ENCODE measurements at places on chromosomes 1 and 21.

GRCh38 chr1:219304227-219305226, 130.8 kb downstream of the LYPLAL1 start:
- DNase-seq: no peak

- DNase-seq: no peak
These were observed 84.1 kb downstream of the PLPPR5 start for GRCh38 chr1:98920441-98921110.

DNA sequence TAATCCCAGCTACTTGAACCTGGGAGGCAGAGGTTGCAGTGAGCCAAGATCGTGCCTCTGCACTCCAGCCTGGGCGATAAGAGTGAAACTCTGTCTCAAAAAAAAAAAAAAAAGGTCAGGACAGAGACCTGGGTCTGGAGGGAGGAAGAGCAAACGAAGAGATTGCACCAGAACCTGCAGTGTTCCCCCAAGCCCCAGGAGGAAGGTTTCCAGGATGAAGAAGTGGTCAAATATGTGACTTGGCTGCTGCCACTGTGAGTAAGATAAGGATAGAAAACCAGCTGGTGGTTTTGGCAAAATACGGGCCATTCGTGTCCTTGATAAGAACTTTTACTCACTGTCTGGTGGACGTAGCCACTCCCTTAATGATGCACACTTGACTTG, 42.2 kb downstream of the CLDN14 start:
- DNase-seq: no peak

GRCh38 chr1:101632548-101633272, 364.0 kb downstream of the OLFM3 start:
- DNase-seq: no peak

GRCh38 chr21:42863504-42863870, 15.9 kb downstream of the WDR4 start:
- no peak for DNase-seq

DNA sequence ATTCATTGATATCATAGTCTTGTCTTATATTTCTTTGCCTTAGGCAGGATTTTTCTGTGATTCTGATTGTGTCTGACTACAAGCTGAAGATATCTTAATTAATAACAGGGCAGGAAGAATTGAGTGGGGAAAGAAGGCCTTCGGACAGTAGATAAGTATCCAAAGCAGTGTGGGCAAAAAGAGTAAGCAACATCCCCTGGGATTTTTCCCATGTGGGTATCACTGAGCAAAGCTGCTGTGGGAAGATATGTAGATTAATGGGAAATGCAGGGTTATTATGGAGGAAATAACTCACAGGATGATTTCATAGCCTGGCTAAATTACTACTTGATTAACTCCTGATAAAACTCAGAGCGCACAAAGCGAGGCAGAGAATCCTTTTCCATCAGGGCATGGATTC, 55.7 kb downstream of the RGS5 start:
- DNase-seq: no peak

DNA sequence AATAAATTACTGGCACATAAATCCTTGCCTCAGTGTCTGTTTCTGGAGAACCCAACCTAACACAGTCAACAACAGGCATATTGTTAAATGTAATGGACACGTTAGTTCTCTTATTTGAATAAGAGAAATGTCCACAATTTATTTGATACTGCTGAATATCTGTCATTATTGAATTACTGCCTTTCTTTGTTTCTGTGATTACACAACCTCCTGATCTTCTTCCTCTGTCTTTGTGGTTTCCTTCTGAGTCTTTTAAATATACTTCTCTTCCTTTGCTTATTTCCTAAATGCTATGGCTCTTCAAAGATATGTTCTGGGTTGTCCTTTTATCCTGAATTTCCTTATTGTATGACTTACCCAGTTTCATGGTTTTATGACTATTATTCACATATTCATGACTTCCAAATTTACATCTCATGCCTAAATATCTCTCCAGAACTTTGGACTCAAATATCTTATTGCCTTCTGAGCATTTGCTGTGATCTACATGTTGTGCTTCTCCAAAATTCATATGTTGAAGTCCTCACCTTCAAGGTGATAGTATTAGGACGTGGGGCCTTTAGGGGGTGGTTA, 39.9 kb downstream of the MSH4 start:
- DNase-seq: no peak

GRCh38 chr1:91864017-91864700, 21.8 kb downstream of the TGFBR3 start:
- no peak for DNase-seq

DNA sequence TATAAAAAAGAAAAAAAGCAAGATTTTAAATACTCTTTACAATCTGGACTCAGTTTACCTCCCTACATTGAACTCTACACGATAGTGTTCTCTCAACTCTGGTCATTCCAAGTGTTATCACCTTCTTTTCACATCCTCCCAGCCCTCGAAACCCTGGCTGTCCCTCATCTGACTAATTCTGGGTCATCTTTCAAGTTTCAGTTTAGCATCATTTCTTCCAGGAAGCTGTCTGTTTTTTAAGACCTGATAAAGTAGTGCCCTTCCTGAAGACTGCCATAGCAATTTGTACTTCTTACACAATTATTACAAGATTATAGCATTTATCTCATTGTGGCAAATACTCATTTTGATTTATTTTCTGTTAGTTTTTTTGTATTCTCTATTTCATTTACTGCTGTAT, 1.2 kb downstream of the ALG14 start:
- DNase-seq: no peak

- DNase-seq: peak; percentile 23
These were observed 642 bp upstream of the ST3GAL3 start for GRCh38 chr1:43706598-43707189.

DNA sequence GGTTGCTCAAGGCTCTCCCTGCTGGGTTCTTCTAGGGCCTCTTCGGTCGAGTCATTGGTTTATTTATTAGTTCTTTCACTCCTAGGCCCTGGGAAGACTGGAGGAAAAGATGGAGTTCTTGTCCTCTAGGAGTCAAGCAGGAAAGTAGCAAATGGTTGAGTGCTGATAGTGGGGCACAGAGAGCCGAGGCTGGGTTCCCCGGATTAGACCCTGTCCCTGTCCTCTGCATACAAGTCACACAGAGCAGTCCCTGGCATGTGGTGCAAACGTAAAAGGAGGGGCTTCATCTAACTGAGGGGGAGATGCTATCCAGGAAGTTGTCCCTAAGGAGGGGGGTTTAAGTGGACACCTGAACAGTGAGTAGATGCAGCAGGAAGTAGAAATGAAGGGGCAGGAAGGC, 19.2 kb upstream of the KCNE2 start:
- no peak for DNase-seq

- no peak for DNase-seq
These were observed 230.8 kb downstream of the NEGR1 start for GRCh38 chr1:72051538-72051937.

GRCh38 chr1:47870946-47871676, 126.1 kb downstream of the TRABD2B start:
- no peak for DNase-seq

- DNase-seq: no peak
These were observed 23.1 kb downstream of the KIAA0040 start for GRCh38 chr1:175169286-175170018.

GRCh38 chr1:1352786-1353388, 3.7 kb upstream of the DVL1 start:
- DNase-seq: no peak

DNA sequence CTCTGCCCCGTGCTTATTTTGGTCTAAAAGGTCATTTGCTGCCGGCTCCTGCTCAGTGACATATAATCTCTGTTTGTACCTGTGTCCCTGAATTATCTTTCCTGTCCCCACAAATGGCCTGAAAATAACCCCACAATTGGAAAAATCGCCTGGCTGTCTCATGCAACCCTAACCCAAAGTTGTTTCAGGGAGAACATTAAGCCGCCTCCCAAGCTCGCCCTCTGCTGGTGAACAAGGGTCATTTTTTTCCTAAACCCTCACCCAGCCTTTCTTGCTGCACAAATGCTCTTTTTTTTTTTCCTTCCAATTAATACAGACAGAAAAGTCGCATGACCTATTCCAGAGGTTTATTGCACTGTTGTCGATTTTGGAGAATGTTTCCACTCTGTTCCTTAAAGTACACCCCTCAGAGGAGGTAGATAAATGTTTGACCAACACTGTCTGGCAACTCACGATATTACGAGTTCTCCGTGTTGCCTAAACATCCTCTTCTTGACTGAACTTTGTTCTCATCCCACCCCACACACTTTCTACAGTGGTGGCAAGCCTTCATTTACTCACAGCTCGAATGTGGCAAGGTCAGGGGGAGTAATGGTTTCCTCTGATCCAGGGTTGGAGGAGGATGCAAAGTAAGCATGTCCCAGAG, 148.7 kb downstream of the ZZZ3 start:
- peak; percentile 70 for DNase-seq

GRCh38 chr1:56867491-56867890, 12.9 kb downstream of the C8A start:
- no peak for DNase-seq

DNA sequence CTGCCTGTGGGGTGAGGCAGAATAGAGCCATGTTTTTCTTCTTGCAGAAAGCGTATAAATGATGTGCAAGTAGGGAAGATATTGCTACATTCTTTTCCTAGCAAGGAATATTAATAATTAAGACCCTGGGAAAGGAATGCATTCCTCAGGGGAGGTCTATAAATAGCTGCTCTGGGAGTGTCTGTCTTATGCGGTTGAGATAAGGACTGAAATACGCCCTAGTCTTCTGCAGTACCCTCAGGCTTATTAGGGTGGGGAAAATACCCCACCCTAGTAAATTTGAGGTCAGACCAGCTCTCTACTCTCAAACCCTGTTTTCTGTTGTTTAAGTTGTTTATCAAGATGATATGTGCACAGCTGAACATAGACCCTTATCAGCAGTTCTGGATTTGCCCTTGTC, 155.9 kb upstream of the HMCN1 start:
- no peak for DNase-seq

- peak; percentile 14 for DNase-seq
These were observed 9.6 kb downstream of the P3H1 start for GRCh38 chr1:42756956-42757891.

GRCh38 chr1:236336084-236336483, 54.3 kb upstream of the ERO1B start:
- no peak for DNase-seq

GRCh38 chr1:151713044-151713443, 3.6 kb downstream of the CELF3 start:
- DNase-seq: no peak

DNA sequence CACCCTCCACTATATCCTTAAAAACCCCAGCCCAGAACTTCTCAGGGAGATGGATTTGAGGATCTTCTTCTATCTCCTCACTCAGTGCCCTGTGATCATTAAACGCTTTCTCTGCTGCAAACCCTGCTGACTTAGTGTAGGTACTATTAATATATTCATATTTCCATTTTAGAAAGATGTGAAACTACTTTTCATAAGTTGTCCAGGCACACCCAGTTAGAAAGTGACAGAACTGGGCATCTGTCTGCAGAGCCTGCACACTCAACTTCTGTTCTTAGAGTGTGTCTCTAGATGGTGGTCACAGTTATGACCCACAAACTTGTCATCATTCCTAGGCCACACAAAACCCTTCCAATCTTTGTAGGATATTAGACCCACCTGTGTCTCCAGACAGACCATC, 55.0 kb downstream of the FCRL5 start:
- no peak for DNase-seq

- peak; percentile 40 for DNase-seq
These were observed 112.7 kb downstream of the RUNX1 start for GRCh38 chr21:34936371-34936789.

GRCh38 chr1:28526886-28527285, 21.0 kb downstream of the RCC1 start:
- no peak for DNase-seq

- DNase-seq: no peak
These were observed 71.4 kb downstream of the KCNN3 start for GRCh38 chr1:154798645-154799044.

GRCh38 chr1:228084325-228084724, 1.8 kb downstream of the ARF1 start:
- DNase-seq: no peak

DNA sequence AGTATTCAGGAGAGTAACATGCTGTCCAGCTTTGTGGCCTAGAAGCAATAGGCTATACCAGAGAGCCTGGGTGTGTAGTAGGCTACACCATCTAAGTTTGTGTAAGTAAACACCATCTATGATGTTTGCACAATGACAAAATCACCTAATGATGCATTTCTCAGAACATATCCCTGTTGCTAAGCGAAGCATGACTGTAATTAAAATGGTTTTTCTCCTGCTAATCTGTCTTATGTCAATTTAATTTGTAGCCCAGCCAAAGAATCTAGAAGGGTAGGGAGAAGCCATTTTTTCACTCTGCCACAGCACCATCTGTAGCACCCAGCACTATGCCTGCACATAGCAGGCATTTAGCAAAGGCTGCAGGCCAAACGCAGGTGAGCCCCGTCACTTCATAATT, 2.0 kb upstream of the TTC24 start:
- DNase-seq: no peak

DNA sequence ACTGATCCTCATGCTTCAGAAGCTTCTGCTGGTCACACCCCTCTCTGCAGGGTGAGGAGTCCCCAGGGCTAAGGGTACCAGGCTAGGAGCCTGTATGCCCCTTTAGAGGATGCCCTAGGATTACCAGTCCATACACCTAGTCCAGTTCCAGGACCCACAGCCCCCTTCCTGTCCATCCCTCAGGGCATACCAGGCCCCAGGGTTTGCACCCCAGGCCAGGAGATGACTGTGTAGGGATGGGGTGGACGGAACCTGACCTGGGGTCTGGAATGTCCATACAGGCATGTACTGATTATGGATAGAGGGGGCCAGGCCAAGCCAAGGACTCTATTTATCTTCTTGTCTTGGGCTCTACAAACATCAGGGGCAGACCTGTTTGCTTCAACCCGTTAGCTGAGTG, 34.9 kb downstream of the TRIM67 start:
- DNase-seq: no peak

DNA sequence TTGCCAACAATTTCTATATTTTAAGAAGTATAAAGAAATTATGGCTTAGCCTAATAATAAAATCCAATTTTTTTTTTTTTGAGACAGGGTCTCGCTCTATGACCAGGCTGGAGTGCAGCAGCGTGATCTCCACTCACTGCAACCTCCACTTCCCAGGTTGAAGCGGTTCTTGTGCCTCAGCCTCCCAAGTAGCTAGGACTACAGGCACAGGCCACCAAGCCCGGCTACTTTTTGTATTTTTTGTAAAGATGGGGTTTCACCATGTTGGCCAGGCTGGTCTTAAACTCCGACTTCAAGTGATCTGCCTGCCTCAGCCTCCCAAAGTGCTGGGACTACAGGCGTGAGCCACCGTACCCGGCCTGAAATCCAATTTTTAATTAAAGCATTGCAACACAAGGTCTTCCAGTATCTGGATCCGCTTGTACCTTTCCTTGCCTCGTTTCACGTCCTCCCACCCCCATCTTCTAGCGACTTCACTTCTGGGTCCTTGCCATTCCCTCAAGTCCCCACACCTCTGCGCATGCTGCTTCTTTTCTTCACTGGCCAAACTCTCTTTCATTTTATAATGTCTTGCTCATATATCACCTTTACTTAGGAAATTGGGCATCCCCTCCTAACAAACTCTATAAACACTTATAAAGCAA, 2.3 kb downstream of the FUBP1 start:
- no peak for DNase-seq

- DNase-seq: no peak
These were observed 431 bp downstream of the MTARC1 start for GRCh38 chr1:220787069-220787619.

Measured in activated CD4-positive, alpha-beta T cell treated with anti-CD3 and anti-CD28 coated beads, Interleukin-2, amount 10 ng/mL, durations not matched to agents 7 days and 5 days (primary cell).